ENCODE measurements at places on chromosomes 5 and 9.

DNA sequence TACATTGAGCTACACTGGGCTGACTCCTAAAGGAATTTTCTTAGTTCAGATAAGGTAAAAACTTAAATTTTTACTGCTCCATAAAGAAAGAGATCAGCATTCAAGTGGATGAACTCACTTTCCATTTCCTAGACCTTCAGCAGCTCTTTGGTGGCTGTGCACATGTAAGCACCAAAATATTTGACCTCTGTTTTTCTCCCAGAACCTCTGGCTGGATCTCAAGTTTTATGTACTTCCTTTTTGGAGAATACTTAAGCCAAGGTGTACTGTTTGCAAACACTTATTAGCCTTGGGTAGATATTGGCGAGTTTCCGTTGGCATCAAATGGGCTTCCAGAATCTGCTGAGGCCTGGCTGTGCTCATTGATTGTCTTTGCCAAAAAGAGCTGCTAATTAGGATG is 10.3 kb downstream of the TNC start:
- DNase-seq = no peak

GRCh38 chr5:151078490-151079262 is 2.2 kb downstream of the TNIP1 start:
- no peak for DNase-seq

GRCh38 chr5:134521841-134522240 is 3.6 kb upstream of the JADE2 start:
- DNase-seq = no peak

DNA sequence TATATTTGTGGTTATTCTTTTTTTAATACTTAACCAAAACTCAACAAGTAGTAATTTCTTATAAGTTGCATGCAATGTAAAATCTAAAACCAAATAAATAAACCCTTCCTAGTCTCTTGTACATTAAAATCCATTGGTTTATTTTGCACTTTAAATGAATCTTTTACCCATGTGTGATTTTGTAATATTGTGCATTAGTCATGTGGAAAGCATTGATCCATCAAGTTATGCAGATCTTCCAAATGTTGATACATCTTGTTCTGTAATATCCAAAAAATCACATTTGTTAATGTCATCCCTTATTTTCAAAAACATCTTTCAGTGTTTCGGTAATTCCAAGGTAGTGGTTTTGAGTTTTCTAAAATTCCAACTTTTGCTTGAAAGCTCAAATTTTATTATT is 63.3 kb downstream of the CWC27 start:
- no peak for DNase-seq

DNA sequence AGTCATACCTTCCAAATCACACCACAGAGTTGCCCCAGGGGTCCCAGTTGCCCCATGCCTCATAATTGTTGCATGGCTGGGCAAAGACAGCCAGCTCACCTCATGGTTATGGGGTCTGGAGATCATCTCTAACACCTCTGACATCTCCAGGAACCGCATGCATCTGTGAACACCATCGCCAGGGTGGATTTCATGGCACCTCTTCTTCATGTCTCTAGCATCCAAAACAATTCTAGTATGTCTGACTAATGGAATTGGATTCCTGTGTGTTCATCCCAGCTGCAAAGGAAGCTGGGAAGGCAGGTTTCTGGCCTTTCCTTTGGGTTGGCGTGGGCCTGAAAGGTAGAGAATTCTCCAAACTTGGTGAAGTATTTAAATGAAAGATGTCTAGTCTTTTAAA is 122.3 kb upstream of the ABCA1 start:
- DNase-seq = no peak

GRCh38 chr9:105073147-105073546 is 145.2 kb upstream of the ABCA1 start:
- no peak for DNase-seq

- peak; percentile 89 for DNase-seq
Observed at GRCh38 chr9:129320575-129321285, 142.7 kb upstream of the IER5L start.

DNA sequence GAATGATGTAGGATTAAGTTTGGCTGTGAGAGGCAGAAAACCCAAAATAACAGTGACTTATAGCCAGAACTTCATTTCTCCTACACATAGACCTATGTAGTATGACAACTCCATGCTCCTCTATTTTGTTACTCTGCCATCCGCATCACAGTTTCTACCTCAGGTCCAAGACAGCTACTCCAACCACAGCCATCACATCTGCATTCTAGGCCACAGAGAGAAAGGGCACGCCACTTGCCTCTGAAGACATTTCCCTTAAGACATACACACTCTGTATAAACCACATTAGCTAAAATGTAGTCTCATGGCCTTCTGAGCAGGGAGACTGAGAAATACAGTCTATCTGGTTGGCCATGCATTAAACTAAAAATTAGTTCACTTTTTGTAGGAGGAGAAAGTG is 10.0 kb downstream of the SPINK4 start:
- no peak for DNase-seq

DNA sequence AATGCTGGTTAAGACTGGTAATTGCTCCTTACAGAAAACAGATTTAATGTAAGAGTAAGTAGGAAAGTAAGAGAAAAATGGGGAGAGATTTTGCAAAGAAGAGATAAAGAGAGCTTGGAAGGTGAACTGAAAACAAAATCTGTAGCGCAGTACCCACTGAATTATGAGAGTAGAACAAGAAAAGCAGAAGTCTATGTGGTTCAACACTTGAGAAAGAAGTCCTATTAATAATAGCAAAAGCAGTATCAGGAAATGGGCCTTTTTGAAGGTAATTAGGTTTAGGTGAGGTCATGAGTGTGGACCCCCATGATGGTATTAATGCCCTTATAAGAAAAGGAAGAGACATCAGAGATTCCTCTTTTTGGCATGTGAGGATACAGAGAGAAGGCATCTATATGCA is 460.6 kb downstream of the CETN3 start:
- DNase-seq = no peak

DNA sequence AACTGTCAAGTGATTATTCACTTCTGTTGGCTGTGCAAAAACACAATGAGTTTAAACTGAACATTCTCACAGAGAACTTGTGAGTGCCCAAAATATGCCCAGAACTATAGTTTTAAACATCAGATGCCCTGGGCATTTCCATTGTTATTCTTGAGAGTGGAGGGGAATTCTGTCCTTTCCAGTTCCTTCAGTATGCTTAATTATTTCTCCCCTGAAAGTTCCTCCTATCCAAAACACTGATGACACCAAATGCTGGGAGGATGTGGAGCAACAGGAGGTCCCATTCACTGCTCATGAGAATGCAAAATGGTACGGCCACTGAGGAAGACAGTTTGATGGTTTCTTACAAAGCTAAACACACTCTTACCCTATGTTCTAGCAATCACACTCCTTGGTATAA is 55.5 kb downstream of the ROR2 start:
- no peak for DNase-seq
